Activated CD8-positive, alpha-beta memory T cell treated with anti-CD3 and anti-CD28 coated beads for 1 hour (primary cell): ENCODE measurements at places on chromosomes 5 and 9.

- no peak for DNase-seq
Measured at GRCh38 chr9:34999576-34999975, 10.0 kb downstream of the DNAJB5 start.

GRCh38 chr5:155027993-155028629 lies 14.6 kb downstream of the KIF4B start:
- no peak for DNase-seq

- DNase-seq, result no peak
Measured at GRCh38 chr5:1509346-1510085, 14.2 kb downstream of the LPCAT1 start.

GRCh38 chr5:1262381-1262780 lies 32.5 kb downstream of the TERT start:
- DNase-seq, result no peak

DNA sequence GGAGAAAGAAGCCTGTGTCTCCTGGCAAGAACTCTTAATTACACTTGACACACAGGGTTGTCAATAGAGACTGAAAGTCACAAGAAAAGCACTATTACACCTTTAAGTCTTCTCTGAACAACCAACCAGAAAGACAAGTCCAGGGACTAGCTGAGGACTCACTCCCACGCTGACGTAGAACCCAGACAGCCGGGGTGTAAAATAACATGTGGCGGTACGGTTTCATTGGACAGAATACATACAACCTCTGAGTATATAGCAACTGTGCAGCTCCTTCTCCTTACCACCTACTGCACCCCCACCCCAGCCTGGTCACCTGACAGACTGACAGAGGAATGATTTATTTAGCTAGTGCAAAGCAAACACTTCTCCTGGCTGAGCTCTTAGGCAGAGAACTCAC lies 103.4 kb upstream of the RASEF start:
- no peak for DNase-seq

DNA sequence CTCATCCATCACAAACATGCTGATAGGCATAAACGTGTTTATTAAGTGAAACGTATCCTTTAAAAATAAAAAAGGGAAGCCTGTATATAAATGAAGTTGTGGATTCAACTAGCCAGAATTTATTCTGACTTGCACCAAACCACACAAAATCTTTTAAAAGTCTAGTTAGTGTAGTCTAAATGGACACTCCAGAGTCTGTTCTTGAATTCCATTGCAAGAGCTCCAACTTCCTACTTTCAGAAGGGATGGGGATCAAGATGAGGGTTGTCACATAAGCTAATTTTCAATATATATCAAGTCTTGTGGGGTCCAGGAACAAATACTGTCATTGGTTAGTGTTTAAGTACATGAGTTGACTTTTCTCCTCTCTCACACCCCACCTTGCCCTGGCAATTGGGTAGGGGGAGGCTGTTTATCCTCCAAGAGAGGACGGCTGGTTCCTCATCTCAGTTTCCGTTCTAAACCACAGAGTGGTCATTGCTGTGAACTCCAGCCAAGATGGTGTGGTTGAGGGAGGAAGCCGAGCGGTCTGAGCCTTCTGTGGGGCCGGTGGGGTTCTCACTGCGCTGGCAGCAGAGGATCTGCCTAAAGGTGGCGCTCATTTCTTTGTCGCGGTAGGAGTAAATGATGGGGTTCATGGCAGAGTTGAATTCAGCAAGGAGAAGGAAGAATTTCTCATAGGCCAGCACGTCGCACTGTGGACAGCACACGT lies 163.2 kb downstream of the LPAR1 start:
- no peak for DNase-seq

DNA sequence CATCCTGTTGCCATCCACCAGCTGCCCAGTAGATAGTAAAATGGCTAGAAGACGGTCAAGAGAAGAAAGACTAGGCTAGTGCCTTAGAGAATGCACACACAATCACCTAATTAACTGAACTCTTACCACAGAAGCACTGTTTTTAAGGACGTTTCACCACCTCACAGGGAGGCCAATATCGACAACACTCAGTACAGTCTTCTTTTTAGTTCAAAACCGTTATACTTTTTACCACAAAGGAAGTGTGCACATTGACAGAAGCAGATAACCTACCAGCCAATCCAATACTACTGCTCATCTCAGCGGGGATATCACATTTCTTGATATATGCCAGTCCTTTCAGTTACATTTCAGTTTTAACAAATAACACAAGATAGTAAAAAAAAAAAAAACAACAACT lies 122.3 kb downstream of the GNAQ start:
- DNase-seq, result no peak

DNA sequence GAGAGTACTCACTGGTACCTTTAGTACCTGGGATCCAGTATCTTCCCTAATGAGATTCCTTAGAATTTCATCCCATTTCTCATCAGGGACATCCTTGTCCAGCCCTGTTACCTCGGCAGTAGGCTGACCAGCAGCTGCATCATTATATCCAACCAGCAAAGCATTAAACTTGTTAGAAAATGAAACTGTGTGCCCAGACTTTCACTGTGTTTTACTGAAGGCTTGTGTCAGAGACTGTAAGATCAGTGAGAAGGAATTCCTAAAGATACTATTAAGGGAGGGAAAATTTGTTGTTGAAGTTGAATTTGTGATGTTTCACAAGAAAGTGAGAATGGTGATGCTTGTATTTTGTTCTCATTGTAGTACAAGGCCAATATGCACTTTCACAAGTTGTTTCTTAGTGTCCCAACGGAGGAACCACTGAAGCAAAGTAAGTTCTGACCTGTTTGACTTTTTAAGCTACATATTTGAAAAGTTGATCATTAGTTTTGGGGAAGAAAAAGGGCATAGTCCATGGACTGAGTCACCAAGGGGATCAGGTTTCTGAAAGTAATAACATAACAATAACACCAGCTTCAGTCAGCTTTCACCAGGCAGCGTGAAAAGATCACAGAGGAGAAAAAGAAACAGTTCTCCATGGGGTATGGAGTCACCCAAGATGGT lies 48.8 kb downstream of the GRAMD2B start:
- DNase-seq, result no peak

DNA sequence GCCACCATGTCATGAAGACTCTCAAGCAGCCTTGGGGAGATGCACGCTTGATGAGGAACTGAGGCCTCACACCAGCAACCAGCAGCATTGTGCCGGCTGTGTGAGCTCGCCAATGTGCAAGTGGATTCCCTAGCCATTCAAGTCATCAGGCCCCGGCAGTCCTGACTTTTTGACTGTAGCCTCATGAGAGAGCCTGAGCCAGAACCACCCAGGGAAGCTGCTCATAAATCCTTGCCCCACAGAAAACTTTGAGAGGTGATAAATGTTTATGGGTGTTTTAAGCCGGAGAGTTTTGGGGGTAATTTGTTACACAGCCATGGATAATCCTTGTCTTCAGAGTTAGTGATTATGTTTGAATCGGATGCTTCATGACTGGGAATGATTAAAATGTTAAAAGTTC lies 44.7 kb downstream of the FAM240B start:
- no peak for DNase-seq

DNA sequence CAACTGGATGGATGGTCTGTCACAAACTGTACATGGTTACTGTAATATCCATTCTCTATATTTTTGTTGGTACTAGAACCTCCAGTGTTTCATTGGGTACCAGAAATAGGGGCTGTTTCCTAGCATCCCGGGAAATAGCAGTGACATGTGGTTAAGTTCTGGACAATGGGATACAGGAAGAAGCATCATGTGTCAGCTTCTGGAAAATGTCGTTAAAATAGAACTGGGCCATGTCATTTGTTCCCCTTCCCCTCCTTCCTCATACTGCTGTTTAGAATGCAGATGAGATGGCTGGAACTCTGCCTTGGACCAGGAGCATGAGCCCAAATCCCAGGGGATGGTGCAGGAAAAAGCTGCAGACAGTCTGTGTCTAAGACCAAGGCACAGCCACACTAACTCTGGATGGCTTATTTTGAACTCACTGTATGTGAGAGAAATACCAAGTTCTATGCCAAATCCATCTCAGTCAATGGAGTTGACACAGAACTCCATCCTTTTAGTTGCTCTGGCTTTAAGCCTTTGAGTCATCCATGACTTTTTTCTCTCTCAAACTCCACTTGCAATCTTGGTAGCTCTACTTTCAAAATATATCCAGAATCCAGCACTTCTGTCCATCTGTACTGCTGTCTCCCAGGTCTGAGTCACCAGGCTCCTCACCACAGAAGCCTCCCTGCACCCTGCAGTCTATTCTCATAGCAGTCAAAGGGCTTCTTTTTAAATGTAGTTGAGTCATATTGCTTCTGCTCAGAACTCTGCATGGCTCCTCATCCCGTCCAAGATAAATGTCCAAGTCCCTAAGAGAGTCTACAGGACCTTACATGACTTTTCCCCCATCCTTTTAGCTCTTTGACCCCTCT lies 184.2 kb downstream of the NSG2 start:
- no peak for DNase-seq

DNA sequence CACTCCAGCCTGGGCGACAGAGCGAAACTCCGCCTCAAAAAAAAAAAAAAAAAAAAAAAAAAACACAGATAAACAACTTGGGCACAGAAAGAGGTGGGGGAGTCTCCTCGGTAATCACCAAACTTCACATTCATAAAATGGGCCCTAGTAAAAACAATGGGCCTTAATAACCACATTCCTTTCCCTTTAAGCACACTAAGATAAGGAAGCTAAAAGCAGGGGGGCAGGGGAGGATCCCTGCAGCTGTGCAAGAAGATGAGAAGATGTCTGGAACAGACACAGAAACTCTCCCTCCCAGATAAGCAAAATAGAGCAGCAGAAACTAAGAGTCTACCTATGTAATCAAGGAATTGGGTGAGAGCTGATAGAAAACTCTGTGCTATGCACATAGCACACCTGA lies 111.2 kb upstream of the FAM174A start:
- DNase-seq, result no peak

DNA sequence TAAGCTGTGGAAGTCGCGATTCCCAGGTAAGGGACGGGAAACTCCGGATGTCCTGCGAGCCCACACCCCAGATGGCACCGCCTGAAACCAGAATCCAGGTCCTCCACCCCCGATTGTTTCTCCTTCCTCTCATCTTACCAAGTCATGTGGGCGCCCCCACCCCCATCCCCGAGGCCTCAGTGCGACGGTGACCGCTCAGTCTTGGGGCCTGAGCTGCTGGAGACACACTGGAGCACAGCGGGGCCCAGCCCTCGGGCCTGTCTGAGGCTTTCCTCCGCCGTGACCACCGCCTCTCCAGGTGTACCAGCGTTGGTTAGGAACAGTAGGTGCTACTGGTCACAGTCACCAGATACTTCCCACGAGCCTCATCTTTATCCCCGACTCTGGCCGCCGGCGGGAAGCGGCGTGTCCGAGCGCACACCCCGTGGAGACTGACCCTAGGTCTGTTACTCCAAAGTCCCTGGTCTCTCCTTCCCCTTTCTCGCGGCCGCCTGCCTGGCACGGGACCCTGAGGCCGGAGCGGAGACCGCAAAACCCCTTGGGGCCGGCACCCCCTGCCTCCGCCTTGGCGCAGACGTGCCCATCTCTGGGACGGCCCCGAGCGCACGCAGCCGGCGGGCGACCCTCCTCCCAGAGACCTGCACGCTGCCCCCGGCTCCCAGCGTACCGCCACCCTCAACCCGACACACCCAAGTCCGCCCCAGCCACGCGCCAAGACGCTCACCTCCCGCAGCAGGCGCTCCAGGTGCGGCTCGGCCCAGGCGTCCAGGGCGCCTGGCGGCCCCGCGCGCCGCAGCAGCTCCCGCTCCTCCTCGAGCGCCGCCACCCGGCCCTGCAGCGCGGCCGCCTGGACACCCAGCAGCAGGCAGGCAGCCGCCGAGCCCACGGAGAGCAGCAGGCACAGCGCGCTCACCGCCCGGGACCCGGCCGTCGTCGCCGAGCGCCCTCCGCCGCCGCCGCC lies 733 bp downstream of the COL23A1 start:
- DNase-seq, result no peak

GRCh38 chr9:81896070-81896469 lies 32.2 kb upstream of the SPATA31D4 start:
- DNase-seq, result no peak

GRCh38 chr9:122821278-122821943 lies 7.0 kb downstream of the PDCL start:
- no peak for DNase-seq

DNA sequence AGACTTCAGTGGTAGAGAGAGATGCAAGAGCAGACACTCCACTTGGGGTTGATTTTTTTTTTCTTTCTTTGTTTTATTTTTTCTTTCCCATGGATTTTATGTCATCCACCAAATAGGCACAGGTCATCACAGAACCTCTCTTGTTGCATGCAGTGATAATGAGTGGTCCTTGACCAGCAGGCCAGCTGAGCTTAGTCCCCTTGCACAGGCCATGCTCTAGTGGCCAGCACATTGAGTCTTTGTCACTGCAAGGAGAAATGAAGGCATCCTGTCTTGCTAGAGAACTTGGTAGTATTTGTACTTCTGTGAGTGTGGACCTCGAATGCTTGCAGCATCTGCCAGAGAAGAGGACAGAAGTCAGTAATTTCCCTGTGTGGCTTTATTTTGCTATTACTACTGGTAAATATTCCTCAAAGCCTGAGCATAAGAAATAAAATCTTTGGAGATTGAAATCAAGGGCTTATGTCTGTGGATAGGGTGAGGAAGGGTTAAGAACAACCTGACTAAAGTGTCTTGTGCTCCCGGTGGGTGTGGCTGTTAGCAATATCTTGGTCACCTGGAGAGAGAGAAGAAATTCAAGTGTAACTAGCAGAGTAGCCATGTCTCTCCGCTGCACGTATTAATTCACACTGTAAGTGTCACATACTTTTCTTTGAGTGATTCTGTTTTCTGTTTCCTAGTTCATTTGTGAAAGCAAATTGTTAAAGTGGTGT lies 45.3 kb upstream of the NCS1 start:
- DNase-seq, result no peak

DNA sequence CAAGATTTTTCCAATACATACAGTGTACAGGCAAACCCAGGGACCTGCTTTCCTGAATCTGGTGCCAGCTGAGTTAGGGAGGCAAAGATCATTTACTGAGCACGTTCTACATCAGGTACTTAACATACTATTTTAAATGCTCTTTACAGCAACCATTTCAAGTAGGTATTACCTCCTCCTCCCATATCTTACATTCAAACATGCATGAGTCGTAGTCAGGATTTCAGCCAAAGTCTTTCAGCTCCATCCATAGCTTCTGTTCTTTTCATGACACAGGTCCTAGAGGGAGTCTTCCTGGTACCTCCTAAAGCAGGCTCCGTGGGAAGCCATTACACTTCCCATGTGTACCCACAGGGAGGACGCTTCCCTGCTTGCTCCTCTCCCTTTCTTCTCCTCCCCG lies 11.7 kb downstream of the KCNV2 start:
- no peak for DNase-seq

- DNase-seq, result no peak
Measured at GRCh38 chr9:38208206-38208901, 139.3 kb upstream of the SHB start.

GRCh38 chr9:36123515-36123914 lies 13.0 kb upstream of the GLIPR2 start:
- DNase-seq, result no peak

- no peak for DNase-seq
Measured at GRCh38 chr9:135712613-135713295, 10.8 kb downstream of the KCNT1 start.

- no peak for DNase-seq
Measured at GRCh38 chr9:79689576-79689975, 117.8 kb downstream of the TLE4 start.
